ENCODE measurements at places on chromosomes 2 and 18.

DNA sequence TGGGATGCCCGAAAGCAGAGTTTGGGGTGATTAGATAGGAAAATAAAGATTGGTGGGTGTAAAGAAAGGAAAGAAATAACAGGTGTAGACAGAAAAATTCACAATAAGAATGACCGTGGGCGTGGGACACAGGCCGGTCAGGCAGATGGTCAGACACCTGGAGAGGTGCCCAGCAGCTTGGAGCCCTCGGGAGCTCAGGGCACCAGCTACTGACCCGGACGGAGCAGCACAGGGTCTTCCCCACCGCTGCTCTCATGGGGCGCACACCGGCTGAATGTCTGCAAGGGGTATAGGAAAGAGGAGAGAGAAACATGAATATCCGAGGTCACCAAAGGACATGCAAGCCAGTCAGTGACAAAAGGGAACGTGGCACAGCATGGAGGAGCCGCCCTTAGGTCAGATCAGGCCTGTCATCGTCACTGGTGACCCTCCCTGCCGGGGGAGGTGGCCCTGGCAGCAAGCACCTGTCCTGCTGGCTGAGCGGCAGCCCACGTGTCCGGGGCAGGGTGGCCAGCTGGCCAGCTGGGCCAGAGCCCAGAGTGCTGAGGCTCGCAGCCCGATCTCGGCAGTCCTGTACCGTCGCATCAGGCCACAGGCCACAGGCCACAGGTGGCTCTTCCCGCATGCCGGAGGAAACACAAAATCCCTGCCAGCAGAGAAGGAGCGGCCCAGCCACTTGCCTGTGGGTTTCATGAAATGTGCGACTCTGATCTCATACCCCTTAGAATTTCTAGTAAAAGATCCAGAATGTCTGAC lies 112.0 kb upstream of the NDUFV2 start:
- no peak for DNase-seq

- DNase-seq, result no peak
These were observed 163.1 kb downstream of the NRP2 start for GRCh38 chr2:205845446-205845845.

GRCh38 chr2:108288534-108289106 lies at the start of gene SULT1C2:
SULT1C2 (plus strand) TSS chr2:108288895; CDS start chr2:108293668, 4,773 bp downstream.
- DNase-seq, result no peak

- DNase-seq, result no peak
These were observed 134.9 kb upstream of the ZFP36L2 start for GRCh38 chr2:43361286-43361685.

- DNase-seq, result no peak
These were observed 17.3 kb upstream of the GATA6 start for GRCh38 chr18:22152093-22152492.

- DNase-seq, result no peak
These were observed 121.8 kb downstream of the RTP5 start for GRCh38 chr2:241991299-241991698.

DNA sequence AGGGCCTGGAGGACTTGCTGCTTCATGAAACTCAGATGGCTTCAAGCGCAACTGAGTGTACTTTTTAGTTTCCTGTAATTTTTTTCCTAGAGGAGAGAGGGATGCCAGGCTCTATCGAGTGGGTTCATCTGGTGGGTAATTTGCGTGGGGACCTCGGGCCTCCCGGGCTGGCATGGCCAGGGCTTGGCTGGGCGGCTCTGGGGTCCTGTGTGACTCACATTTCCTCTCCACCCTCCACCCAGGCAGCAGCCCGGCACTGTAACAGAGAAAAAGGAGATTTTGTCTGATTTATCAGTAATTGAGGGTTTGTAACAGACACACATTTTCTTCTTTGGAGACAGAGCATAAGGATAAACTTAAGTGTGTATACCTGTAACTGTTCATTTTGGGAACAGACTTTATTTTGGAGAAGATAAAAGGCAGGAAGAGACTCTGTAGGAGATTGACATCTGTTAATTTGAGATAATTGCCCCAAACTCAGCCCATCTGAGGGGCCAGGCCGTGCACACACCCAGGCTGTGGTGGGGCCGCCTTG lies 64.3 kb downstream of the NFATC1 start:
- DNase-seq, result no peak

DNA sequence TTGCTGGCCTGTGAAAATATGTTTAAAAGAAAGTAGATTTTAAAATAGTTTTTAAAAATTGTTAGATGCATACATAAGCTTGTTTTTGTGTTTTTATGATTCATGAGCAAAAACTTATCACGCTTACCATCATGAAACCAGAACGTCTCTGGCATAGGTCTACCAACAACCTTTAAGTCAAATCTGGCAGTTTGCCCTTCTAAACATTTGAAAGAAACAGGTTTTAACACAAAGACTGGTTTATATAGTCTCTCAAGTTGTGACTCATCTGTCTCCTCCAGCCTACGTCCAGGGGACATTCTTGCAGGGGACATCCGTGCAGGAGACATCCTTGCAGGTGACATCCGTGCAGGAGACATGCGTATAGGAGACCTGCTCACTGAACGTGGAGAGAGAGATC lies 29.6 kb downstream of the TTN start:
- no peak for DNase-seq

- DNase-seq, result no peak
These were observed 230.7 kb upstream of the CCDC68 start for GRCh38 chr18:55189972-55190371.

- no peak for DNase-seq
These were observed 25.7 kb upstream of the FAM178B start for GRCh38 chr2:97011977-97012569.

GRCh38 chr2:217632043-217632442 lies 370.8 kb downstream of the TNS1 start:
- no peak for DNase-seq

DNA sequence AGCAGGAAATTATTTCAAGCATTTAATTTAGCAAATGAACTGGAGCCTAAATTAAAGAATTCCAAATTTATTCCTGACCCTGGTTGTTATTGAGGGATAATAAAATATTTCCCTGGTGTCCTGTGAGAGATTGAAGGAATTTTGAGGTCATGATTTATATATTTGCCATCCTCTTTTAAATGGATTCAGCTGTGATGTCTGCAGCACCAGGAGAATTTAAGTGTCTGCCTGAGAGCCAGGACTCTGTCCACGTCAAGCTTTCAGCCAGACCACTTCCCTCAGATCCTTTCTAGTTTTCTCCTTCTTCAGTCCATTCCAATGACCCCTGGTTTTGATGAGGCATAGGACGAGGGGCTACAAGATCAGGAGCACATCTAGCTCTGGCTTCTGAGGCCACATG lies 59.9 kb downstream of the INO80C start:
- no peak for DNase-seq

DNA sequence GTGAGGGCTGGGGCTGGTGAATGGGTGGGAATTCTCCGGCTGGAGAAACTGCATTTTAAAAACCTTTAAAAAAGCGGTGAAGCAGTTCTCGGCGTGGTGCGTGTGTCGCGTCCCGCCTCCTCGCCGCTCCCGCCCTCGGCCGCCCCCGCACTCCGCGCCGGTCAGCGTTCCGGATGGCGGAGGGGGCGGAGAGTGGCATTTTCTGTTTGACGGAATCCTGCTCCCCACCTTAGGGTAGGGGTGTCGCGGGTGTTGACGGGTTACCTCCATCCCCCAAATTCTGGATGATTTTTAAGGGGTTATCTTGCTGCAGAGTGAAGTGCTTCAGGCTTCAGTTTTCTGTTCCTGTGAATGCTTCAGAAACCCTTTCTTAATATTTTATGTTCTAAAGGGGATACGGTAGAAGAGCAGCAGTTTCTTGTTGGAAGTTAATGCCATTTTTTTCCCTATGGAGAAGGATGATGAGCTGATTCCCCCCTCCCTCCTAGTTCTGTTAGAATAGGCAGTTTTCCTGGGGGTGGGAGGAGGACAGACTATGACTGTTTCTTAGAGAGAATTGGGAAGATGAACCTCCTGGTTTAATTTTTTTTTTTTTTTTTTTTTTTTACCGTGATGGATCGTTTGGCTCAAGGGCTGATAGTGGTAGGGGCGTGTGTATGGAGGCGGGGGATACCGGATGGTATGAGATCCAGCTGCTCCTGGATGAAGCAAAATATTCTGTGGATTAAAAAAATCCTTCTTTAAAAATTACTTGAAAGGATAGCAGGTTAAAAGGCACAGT lies 756 bp downstream of the ABI2 start:
- DNase-seq, result peak; percentile 8

- no peak for DNase-seq
These were observed 125.8 kb upstream of the COPS8 start for GRCh38 chr2:236959876-236960275.

- no peak for DNase-seq
These were observed 45.4 kb downstream of the LIMS1 start for GRCh38 chr2:108579623-108580022.

- no peak for DNase-seq
These were observed 564.0 kb downstream of the TNS1 start for GRCh38 chr2:217438821-217439220.

- no peak for DNase-seq
These were observed 50.3 kb downstream of the KANSL3 start for GRCh38 chr2:96587843-96588242.

- no peak for DNase-seq
These were observed 29.6 kb downstream of the ARHGAP15 start for GRCh38 chr2:143158551-143159485.

GRCh38 chr2:135055182-135055786 lies 3.2 kb downstream of the RAB3GAP1 start:
- no peak for DNase-seq

DNA sequence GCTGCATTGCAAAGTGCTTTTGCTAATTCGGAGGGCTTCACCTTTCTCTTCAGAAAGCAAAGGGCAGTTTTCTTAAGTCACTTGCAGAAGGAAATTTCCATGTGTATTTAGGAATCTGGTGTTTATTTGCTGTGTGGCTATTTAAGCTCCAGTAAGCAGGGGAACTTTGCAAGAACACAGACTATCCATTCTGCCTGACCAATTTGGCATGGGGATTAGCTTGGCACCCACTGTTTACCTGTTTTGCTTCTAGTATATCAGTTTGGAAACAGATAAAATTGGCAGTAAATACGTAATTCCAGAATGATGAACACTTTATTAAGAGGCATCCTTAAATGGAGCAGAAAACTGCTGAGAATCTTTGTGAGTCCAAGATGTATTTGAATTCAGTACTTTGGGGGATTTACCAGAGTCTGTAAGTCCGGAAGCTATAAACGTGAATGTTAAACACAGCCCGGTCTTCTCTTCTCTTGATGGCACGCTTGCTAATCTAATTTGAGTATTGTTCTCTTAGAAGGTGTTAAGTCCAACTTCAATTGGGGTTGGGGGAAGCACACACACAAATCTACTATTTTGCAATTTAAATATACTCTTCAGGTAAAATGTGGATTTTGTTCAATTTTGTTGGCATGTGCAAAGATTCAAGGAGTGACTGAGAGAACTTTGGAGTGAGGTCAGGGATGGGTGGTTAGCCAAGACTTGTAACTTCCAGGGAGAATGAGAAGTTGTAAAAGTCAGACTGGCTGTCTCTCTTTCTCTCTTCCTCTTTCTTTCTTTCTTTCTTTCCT lies 650 bp downstream of the ACKR3 start:
- no peak for DNase-seq

Data from stimulated activated CD4-positive, alpha-beta T cell treated with anti-CD3 and anti-CD28 coated beads, Interleukin-12 subunit alpha, Interleukin-12 subunit beta, amount 100 ng/mL, for 48 hours (primary cell).